Stimulated activated CD4-positive, alpha-beta T cell treated with anti-CD3 and anti-CD28 coated beads, Interleukin-1b, Interleukin-23, amount 100 ng/mL, for 24 hours (primary cell): ENCODE measurements at places on chromosomes 1 and 21.

DNA sequence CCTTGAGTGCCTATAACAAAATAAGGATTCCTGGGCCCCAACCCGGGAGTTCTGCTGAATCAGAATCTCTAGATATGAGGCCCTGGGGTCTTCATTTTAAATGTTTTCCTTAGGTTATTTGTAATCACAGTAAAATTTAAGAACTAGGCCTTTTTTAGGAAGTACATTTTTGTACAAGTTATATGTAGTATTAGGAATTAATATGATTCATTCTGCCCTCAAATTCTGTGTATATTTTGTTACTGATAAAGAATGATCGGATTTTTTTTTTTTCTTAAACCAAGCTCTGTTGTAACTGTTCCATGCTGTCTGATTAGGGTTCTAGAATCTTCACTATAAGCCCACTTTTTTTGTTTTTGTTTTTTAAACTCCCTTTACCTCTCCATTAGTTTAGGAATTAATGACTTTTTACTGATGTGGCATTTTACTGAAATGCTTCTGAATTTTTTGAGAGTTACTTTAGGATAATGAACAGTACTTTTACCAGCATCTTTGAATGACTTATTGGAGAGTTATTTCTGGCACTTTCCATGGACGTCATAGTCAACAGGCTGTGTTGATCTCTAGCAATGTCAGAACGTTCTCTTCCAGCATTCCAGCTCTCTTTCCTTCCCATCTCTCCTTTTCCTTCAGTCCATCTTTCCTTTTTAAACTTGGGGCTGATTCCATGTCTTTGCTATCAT, 48.3 kb downstream of the CLIC4 start:
- DNase-seq = no peak

DNA sequence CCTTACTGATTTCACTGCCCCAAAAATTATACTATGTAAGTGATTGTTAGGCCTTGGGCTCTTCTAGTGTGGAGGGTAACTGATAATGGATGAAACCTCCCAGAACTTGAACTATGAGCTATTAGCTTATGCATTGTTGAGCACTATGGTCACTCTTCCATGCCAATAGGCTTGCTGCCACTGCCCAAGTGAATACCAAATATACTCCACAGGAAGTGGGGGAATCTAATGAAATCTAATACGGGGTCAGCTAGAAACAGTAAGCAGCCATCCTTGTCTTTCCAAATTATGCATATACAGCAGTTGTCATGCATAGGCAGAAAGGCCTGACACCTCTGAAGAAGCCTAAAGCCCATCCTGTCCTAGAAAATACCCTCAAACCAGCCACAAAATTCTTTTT, 198.7 kb upstream of the PTBP2 start:
- DNase-seq = no peak

DNA sequence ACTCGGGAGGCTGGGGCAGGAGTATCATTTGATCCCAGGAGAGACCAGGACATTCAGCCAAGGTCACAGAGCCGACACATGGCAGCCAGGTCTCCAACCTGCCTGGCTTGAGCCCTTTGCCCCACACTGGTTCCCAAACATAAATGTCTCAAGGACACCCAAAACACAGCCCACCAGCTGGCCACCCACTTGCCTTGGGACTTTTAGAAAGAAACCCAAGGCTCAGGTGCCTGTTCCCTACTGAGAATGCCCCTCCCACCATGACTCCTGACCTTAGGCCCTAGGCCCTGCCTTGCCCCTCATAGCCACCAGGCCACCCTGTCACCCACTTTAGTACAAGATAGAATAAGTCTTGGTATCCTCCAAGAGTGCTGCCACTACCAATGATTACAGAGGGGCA, 41.9 kb upstream of the LRP8 start:
- no peak for DNase-seq

- no peak for DNase-seq
These were observed 26.9 kb downstream of the ITPKB start for GRCh38 chr1:226711976-226712741.

DNA sequence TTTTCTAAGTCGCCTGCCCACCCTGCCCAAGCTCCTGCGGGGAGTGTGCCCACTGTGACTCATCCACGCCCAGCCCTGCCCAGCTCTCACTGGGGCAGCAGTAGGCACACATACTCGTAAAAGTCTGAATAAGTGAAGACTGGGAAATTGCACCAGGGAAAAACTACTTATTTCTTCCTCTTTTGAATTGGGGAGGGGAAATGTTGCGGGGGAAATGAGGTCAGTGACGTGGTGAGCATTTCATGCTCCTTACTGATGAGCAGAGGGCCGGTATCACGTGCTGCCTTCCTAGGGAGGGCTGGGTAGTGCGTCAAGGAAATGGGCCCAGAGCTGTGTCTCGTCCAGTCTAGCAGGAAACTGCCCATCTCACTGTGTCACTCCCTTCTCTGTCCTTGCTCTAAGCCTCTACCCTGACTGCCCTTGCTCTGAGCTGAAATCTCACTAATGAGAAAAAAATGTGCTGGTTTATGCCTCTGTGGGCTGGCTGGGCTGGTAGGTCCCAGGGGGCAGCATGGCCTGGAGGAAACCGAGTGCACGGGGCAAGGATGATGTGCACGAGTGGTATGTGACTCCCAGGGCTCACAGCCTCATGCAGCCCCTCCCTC, 13.5 kb upstream of the TNFRSF1B start:
- no peak for DNase-seq

DNA sequence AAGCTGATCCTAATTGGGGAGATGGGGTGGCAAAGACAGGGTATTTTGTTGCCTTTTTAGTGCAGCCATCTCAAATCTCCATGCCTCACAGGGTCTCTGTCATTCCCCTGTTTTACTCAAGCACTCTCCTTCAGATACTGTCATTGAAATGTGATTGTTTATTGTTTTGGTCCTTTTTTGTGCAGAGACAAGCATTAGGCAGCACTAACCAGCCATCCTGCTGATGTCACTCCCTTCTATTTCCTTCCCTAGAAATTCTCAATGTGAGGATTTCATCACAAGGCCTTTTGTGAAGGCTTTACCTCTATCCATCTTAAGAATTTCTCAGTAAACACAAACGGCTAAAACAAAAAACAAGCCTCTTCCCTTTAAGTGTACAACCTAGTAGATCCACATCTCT, 34.7 kb downstream of the OR10J5 start:
- DNase-seq = no peak
